ENCODE measurements at places on chromosomes 5 and 9.

DNA sequence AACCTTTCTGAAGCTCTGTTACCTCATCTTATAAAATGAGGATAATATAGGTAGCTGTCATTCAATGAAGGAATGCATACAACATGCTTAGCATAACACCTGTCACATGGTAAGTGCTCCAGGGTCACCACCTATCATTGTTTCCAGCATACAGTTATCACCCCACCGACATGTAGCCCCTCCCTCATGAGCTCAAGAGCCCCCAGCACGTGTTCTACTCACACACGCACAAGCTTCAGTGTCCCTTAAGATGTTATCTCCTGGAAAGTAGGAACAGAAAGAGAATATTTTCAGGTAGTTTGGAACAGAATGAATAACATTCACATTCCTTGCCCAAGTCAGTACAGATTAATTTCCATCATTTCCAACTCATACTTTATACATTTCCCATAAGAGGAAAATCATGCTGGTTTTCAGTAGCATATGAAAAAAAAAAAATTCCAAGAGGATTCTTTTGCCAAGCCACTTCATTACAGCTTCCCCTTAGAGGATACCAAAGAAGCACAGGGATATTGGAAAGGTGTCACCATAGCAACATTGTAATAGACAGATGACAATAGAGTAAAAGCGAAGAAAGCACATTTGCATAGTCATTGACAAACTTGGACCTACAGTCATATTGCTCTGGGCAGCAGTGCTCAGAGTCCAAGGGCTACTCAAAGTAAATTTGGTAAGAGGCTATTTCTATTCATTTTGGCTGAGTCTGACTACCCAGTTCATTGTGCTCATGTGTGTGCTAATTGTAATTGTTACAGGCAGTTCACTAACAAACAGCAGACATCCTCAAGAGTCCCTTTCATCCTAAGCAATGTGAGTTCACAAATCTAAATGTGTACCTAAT lies 1.5 kb upstream of the MOB3B start:
- DNase-seq = no peak

- DNase-seq = no peak
Observed at GRCh38 chr5:135173662-135174290, 139.7 kb upstream of the PITX1 start.

DNA sequence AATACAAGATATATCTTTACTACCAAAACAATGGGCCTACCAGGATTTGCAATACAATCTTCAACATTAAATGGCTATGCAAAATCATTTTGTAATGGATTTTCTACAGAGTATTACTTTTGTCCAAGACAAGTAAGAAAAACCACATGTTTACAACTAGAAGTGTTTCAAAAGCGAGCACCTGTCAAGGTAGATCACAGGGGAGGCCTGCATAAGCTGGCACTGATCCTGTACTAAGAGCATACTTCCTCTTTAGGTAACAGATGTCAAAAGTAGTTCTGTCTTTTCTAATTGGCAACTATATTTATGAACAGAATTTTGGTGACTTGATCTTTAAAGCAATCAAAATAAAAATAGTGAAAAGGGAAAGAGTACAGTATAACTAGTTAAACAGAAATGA lies 249.0 kb downstream of the MLLT3 start:
- no peak for DNase-seq

DNA sequence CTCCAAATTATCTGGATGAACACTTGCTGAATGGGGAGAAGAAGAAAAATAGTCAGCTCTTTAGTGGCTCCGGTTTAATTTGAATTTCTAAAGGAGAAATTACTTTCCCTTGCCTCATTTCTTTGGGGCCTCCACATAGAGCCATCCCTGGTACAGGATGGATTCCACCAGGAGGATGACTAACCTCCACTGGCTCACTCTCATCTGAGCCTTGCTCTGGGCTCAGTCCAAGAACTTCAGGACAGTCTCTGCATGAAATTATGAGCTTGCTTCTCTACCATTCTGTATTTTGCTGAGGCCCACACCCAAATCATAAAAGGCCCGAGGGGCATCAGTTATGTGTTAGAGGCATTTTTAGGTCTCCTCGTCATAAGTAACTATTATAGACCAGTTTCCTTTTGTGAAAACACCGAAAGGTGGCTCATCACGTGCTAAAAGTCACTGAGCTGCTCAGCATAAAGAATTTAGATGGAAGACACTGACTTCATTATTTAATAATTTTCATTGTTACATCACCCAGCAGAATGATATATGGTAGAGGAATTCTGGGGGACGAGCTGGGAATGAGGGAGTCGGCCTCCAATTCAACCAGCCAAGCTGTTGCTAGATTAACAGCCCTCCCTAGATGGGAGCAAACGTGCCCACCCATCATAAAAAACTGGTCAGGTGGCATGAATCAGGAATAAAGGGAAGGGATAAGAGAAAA lies 222.1 kb downstream of the TARS1 start:
- no peak for DNase-seq

DNA sequence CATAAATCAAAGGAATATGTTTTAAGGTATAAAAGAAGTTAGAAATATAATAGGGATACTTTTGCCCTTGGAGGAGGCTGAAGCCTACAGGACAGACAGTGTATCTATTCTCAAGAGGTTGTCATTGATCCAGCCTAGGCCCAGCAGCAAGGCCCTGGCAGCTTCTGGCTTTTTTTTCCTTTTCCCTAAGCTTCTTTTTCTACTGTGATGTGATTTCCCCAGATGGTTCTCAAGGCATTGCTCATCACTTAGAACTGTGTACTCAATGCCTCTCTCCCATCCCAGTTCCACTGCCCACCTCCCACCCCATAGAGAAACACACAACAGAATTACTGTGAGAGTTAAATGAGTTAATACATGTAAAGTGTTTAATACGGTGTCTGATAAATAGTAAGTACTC lies 88.6 kb downstream of the SLC44A1 start:
- no peak for DNase-seq

GRCh38 chr5:169801781-169802180 lies 164.7 kb downstream of the DOCK2 start:
- no peak for DNase-seq

DNA sequence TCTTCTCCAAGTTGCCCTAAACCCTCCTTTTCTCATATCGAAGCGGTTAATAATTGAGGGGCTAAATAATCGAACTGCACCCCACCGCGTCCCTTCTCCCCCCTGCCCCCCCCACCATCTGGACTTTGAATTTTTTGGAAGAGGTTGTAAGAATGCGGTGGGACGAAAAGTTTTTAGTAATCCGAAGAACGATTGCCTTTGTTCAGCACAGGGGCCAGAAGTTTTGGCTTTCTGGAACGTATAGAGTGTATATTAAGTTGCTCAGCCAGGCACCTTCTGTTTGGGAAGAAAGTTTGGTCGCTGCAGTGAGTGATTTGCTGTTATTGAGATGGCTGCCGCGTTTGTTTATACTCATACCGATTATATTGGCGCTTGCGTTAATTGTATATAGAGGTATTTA lies 518 bp downstream of the ERBIN start:
- DNase-seq = peak; percentile 29

- no peak for DNase-seq
Observed at GRCh38 chr9:116269250-116269649, 115.7 kb downstream of the PAPPA start.

- DNase-seq = no peak
Observed at GRCh38 chr9:84371737-84372136, 31.2 kb upstream of the SLC28A3 start.

GRCh38 chr5:110916381-110917049 lies 155.0 kb upstream of the TSLP start:
- no peak for DNase-seq

DNA sequence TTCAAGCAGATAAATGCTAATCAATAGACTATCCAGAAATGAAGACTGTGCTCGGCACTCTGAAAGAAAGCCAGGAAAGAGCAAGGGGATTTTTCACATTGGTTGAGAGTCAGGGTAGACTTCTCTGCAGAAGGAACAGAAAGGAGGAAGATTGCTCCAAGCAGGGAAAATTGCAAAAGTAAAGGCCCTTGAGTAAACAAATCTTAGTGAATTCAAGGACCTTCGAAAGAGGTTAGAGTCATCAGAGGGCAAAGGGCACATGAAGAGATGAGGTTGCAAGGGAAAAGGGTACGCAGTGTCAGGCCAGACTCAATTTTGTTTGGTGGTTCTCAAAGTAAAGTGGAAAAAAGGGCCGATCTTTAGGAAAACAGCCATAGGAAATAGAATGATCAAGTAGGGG lies 157.6 kb upstream of the RAI14 start:
- no peak for DNase-seq

DNA sequence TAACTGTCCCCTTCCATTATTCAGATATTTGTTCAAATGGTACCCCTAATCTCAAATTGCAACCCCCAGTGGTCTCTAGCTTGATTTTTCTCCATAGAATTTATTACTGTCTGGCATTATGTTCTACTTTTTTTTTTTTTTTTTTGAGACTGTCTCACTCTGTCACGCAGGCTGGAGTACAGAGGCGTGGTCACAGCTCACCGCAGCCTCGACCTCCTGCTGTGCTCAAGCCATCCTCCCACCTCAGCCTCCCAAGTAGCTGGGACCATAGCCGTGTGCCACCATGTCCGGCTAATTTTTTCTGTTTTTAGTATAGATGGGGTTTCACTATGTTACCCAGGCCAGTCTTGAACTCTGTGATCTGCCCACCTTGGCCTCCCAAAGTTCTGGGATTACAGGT lies 2.0 kb upstream of the REEP5 start:
- DNase-seq = no peak

DNA sequence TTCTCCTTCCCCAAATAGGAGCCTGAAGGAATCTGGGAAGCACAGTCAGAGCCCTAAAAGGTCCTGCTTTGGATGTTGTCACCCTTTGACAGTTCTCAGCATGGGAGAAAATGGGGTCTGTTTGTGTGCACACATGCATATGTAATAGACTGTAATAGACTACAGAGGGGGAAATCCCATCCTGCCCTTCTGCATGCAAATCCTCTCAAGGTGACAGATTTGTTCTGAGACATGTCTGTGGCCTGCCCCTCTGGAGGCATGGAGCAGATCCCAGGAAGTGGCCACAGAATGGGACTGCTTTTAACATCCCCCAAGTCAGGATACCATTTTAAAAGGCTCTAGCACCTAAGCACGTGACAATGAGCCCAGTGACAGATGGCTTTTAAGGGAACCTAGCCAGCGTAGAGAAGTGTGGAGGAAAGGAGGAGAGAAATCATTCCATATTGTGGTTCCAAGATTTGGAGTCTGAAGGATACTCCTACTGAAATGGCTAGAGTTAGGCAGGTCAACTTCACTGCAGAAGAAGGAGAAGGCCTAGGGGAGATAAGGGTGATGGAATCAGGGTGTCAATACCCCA lies 483.5 kb downstream of the SPOCK1 start:
- no peak for DNase-seq

DNA sequence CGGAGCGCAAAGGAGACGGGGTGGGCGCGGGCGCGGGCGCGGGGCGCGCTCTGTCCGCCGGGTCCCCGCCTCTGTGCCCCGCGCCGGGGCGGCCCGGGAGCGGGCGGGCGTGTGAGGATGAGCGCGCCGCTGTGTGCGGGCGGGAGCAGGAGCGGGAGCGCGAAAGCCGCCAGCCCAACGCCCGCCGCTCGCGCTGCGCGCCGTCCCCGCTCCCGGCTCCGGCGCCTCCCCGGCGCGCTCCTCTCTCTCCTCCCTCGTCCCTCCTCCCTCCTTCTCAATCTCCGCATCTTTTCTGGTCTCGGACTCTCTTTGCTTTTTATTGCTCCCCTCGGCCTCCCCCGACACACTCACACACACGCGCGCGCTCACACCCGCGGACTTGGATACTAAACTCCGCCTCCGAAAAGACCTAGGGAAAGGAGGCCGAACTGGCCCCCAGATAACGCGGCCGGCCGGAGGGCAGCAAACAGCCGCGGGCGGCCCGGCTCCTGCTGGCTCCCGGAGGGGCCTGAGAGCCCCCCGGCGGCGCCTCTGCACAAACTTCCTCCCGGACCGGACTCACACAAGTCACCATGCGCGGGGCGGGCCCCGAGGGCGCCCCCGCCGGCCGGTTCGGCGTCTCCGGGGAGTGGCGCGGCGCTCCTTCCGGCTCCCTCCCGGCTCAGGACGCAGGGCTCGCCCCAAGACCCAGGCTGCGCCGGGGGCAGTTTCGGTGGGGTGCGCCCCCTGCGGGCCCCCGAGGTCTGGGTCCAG lies at the start of gene FIBCD1:
Gene FIBCD1 (minus strand): TSS at position 596 of the 753 bp plus-strand sequence. CDS start 640 bp downstream, outside the sequence.
- DNase-seq = no peak

DNA sequence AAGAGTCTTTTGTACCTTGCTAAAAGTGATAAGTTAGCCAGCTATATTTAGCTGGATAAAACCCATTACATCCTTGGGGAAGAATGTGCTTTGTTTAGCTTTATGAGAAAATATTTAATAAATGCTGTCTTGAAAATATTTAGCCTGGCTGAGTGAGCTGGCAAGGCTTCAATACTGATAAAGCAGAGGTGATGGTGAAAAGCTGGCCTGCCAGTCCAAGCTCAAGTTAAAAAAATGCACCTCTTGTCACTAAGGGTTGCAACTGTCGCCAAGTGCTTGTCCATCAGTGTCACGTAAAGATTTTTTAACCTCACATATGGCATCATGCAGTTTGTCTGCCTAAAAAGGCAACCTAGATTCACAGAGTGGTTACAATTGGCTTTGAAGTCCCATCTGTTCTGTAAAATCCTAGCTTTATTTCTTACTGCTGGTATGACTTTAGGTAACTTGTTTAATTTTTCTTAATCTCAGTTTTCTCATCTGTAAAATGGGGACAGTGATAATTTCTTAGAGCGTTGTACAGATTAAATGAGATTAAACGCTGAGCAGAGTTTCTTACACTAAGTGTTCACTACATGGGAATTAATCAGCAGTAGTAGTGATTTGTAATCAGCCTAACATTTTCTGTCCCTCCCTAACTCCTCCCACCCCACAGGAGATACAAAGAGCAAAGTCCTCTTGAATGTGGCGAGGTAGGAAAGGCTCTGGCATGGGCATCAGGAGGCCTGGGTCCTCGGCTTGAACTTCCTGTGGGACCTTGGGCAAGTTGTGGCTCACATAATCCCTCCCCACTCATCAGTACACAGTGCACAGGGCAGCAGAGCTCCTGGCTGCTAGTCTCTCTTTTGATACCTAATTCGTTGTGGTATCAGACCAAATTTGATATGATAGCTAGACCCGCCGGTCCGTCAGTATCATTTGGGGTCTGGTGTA lies 48.7 kb downstream of the PIK3R1 start:
- peak; percentile 75 for DNase-seq

DNA sequence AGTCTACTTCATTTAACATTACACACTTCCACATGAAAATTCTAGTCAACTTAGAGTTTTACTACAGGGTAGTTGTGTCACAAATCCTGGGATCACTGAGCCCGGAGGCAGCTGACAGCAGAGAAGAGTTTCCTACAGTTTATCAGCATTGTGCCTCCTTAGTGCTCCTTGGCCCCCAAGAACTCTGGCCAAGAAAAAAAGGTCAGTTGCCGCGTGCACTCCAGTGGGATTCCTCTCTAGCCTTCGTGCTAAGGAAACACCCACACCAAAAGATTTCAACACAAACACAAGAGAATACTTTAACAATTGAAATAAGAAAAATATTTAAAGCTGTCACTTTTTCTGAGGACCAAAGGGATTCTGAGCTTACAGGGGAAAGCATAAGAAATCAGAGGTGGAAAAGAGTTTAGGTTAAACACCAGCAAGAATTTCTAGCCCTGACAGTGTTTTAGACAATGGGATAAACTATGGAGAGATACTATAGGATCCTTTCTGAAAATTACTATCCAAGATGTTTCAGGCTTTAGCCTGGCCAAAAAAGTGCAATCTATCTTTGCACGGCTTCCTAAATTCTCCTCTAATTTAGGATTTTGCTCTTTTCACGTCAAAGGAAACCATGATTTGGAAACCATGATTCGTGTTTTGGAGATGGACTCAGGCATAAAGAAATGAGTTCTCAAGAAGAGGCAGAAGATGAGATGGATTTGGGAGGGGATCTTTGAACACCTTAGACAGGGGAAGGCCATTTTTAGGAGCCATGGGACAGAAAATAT lies 606.8 kb downstream of the RAB3C start:
- no peak for DNase-seq

- no peak for DNase-seq
Observed at GRCh38 chr5:68405784-68406743, 190.5 kb downstream of the PIK3R1 start.

Measured in right lung (tissue), 10 donors.